Glomerular endothelial cell (primary cell): ENCODE measurements at places on chromosomes 3 and 15.
A peak's percentile ranks its signal among the peaks of the same experiment; 100 is the strongest.

GRCh38 chr15:59170295-59171066, 36.2 kb upstream of the LDHAL6B start:
- DNase-seq = no peak

DNA sequence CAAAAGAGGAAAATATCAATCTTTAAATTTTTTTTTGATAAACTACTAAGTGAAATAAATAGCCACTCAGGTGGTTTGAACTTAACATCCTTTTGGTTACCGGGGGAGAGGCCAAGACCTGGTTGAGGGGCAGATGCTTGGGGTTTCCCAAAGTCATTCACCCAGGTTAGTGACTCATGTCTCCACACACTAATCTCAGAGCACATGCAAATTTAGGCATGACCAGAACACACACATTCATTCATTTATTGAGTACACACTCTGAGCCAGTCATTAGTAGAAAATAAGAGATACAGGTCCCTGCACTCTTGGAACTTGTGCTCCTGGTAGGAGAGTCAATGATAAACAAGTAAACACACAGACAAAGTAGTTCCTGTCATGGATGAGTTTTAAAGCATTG, 7.3 kb downstream of the ILDR1 start:
- DNase-seq = no peak

DNA sequence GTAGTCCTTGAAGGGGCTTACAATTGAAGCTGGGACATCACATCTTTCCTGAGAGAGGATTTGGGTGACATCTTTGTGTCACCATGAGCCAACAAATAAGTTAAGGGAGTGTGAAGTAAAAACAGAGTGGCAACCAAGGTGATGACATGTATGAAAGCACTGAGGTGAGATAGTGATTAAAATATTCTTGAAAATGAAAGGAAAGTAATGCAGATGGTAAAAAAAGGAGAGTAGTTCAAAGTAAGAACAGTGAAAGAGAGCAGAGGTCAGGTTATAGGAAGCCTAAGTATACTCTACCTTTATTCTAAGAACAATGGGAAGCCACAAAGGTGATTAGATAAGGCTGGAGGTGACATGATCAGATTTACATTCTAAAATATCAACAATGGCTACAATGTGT, 486.1 kb downstream of the DIPK2A start:
- DNase-seq = no peak

DNA sequence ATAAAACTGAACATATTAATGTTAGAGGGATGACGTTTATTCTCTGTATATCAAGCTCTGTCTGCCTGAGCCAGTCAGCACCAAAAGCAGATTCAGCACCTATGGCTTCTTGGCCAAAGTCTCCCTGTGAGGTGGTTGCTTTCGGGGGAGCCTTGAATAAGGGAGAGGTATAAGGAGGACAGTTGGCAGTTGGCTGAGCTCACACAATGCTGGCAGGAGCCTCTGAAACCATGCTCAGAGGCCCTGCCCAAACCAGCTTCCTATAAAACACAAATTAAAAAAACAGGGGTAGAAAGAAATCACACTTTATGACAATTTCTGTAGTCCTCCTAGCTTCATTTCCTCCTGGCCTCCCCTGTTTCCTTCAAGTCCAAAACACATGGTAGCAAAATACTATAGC, 18.8 kb downstream of the ARHGEF3 start:
- no peak for DNase-seq

DNA sequence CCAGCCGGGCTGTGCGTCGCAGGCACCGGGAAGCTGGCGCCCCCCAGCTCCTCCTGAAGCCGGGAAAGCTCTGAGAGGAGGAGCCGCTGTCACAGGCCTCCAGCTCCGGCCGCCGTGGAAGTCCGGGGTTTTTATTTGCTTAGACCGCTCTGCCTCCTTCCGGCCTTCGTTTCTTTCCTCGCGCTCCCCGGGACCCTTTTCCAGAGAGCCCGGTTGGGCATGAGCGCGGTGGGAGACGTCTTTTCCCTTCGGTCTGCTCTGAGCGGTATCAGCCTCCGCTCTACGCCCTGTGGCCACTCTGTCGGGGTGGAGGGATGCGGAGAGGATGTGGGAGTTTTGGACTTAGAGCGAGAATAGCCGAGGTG, 559 bp downstream of the SENP5 start:
- DNase-seq = no peak

DNA sequence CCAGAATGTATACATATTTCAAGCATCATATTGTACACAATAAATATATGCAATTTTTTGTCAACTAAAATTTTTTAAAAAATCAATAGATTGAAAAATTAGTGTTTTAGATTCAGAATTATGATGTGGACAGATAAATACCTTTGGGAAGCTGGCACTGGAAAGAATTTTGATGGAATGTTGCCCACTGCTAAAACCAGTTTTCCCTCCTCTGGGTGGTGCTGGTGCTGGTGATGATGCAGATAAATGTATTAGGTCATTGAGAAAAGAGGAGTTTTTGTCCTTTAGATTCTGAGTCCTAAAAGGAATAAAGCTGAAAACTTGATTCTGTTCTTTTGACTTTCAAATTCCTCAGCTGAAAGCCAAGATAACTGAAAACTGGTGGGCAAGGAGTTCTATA, 56.0 kb upstream of the SUCLG2 start:
- no peak for DNase-seq

GRCh38 chr3:101817992-101818391, 31.3 kb upstream of the NFKBIZ start:
- DNase-seq = no peak

DNA sequence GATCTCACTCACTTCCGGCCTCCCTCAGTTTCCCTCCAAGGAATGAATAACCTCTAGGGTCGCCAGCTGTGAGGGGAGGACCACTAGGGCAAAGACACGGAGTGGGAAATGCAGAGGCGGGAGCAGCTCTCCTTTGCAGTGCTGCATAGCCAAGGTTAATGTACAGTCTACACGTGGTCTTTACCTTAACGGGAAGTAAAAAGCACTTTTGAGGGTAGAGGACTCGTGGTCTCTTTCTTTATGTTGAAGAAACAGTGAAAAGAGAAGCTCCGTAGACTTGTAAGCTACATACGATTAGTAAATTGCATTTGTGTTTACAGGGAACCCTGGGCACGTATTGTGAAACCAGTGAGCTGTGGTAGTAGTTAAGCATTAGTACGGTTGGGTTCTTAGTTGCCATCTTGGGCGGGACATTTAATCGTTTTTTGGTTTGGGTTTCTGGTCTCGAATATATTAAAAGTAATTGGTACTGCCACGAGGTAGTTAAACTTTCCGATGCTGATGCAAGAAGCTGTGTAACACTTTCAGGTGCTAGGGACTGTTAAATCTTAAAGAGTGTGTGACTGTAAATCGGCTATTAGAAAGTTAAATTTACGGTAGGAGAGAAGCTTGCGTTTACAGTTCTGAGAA, 828 bp downstream of the U2SURP start:
- no peak for DNase-seq

DNA sequence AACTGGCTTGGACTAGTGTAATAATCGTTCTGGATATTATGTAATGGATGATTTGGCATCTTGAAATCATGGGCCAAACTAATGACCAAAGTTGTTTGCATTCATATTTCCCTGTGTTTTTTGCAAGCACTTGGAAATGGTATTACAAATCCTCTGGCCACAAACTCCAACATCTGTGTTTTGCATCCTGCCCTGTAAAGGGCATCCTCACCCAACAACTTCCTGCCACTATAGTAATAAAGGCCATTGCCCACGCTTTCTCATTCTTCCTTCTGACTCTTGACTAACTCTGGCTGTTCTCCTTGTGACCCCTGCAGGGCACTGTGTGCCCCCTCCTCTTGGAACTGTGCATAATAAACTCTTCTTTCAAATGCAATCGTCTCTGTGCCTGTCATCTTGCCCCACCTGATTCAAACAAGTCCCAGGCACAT, 25.4 kb upstream of the PSMD6 start:
- no peak for DNase-seq

- no peak for DNase-seq
These were observed 63.9 kb downstream of the CHAC1 start for GRCh38 chr15:41017066-41017735.

- no peak for DNase-seq
These were observed 587 bp downstream of the WDR49 start for GRCh38 chr3:167653155-167653554.

DNA sequence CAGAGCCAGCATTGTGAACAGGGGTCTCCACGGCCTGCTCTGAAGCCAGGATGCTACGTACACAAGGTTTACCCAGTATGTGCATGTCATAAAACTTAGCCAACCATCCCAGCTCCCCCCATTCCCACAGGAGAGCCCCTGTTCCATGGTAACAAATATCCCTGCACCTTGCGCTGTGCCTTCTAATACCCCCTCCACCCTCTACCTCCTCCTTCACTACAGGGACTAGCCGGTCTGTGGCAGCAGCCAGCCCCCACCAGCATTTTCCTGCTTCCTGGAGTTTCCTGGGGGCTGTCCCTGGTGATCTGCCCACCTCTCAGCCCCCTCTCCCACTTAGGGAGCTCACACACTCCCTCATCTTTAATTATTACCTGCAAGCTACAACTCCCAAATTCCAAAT, 20.4 kb downstream of the ACSBG1 start:
- DNase-seq = no peak

DNA sequence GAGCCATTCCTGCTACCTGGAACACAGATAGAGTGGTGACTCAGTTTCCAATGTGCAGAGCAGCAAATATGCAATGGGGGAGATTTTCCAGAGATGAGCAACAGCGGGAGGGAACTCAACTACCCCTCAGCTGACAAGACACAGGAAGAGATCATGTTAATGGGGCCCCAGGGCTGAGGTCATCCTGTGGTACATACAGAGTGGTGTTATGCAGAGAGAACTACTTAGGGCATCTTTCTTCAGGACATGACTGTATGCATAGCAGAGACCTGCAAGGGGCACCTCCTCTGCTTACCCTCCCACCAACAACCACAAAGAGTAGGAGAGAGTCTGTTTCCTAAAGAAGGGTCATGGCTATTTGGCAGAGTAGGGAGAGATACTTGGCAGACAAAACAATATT, 6.8 kb upstream of the TBC1D5 start:
- no peak for DNase-seq

DNA sequence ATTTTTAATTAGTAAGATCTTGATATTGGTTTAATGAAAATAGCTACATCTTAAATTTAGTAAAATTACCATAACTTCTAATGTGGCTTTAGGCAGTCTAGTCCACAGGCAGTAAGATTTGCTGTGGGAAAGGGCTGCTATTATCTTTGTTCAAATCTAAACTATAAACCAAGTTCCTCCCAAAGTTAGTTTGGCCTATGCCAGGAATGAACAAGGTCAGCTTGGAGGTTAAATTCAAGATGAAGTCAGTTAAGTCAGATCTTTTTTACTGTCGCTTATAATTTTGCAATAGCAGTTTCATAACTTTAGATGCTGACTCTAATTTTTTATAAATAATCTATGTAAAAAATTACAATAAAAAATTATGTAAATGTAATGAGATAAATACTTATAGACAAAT, 1016.9 kb upstream of the ALCAM start:
- DNase-seq = no peak

GRCh38 chr15:80121546-80121945, 31.3 kb upstream of the FAH start:
- no peak for DNase-seq

GRCh38 chr15:63601704-63602185, 4.6 kb downstream of the FBXL22 start:
- no peak for DNase-seq

GRCh38 chr3:10508619-10509260, 3.4 kb upstream of the ATP2B2 start:
- no peak for DNase-seq

GRCh38 chr15:27514526-27514925, 543.5 kb downstream of the GABRG3 start:
- DNase-seq = no peak

- DNase-seq = no peak
These were observed 23.3 kb downstream of the WWTR1 start for GRCh38 chr3:149634573-149634972.

DNA sequence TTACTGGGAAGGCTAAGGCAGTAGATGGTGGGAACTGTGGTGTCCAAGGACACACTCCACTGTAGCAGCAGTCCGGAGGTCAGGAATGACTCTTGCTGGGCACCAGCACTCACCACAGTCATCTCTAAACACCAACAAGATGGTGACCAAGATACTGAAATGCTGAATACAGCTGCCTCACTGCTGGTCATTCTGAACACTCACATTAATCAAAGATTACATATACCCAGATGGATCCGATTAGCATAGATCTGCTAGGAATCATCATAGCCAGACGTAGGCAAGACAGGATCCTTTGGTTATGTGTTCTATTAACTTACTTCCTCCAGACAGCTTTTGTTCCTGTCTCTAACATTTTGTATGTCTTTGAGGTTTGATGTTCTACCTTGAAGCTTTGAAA, 134.9 kb upstream of the BFSP2 start:
- DNase-seq = no peak

DNA sequence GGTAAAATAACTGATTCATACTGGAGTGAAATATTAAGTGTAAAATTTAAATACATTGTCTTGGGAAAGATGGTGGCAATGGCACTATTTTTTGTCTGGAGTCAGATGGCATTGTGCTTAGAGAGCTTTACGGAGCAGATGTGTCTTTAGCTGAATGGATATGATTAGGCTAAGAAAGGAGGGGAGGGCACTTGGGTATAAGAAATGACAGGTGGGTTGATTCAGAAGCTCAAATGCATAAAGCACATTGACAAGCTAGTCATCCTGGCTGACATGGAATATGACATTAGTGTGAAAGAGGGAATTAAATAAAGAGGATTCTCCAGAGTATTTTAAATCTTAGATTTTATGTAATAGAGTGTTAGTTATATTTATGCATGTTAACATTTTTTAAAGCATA, 570.1 kb upstream of the CBLB start:
- no peak for DNase-seq

GRCh38 chr3:193134856-193135255, 106.2 kb upstream of the PLAAT1 start:
- no peak for DNase-seq

DNA sequence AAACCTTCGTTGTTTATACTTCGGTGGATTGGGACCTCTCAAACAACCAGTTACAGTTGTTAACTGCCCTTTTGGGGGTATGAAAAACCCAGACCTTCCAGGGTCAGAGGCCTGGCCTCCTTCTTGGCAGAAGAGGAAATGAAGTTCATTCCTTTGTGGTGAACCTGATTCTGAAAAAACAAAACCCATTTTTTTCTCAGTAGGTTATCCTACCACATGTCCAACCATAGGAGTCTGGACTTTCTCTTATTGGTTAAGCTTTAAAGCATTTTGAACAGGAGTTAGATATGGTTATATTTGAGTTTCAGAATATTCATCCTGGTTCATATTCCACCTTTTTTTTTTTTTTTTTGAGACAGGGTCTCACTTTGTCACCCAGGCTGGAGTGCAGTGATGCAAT, 7.2 kb upstream of the LACTB start:
- no peak for DNase-seq

DNA sequence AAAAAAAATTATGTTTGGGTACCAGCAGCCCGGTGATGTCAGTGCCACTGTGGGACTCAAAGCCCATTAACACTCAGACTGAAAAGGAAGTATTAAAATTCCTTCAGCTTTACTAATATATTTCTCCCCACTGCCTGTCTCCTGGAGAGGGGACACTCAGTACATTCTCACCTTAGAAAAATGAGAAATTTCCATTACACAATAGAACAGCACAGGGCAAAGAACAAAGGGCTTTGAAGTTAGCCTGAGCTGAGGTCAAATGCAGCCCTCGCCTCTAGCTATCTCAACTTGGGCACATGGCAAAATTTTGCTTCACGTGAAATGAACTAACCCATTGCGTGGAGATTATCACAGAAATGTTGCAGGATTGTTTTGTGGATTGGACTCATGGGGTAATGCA, 80.8 kb downstream of the RARB start:
- DNase-seq = peak; percentile 82
